ENCODE measurements at places on chromosomes 2 and 18.

DNA sequence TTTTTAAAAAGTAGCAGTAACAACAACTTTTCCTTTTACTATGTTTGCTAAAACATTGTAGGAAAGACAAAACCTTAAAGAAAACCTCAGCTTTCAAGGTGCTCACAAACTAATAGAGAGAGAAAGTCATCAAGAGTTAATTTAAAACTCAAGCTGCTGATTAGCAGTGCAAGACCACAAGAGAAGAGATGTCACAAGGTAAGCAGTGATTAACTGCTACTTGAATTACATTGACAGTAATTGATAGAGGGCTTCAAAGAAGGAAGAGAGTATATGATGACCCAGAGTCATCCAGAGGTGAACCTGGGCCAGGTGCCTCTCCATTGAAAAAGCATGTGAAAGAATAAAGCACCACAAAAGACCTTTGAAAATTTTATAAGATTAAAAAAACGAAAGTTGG, 939.6 kb upstream of the CNTNAP5 start:
- no peak for DNase-seq

- no peak for DNase-seq
Measured at GRCh38 chr18:55141318-55141717, 182.1 kb upstream of the CCDC68 start.

DNA sequence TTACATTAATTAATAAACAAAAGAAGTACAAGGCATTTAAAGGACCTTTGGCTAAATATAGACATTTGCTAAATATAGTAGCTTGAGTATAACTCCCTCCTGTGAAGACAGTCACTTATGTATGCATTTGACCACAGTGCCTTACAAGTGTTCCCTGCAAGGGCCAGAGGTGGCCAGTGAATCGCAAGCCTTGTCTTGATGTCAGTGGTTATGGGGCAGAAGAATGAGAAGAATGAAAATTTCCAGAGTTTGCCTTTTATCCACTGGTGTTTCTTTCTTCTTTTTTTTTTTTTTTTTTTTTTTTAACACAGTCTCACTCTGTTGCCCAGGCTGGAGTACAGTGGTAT, 1.8 kb downstream of the LRRFIP1 start:
- no peak for DNase-seq

DNA sequence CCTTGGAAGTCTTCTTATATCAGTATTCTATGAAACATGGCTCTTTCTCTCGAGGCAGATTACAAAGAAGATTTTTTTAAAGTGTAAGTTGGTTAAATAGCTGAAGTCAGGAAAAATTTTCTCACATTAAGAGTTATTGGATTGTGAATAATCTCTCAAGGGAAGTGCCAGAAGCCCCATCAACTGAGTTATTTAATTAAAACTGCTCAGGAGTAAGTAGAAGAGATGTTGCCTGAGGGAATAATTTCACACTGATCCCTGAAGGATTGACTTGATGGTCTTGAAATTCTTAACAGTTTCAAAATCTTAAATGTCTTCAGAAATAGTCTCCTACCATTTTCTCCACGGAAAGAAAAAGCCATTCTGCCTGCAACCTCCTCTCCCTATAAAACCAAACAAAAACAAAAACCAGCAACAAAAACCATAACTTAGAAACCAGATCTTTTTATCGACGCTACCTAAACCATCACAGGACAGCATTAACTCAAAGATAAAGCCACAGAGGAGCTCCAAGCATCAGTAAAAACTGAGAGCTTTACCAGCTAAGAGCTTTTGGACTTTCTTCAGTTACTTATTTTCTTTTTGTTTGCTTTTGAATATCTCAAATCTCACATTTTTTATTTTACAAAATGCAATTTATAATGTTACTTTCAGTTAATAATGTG, 12.9 kb downstream of the CD226 start:
- DNase-seq = no peak

DNA sequence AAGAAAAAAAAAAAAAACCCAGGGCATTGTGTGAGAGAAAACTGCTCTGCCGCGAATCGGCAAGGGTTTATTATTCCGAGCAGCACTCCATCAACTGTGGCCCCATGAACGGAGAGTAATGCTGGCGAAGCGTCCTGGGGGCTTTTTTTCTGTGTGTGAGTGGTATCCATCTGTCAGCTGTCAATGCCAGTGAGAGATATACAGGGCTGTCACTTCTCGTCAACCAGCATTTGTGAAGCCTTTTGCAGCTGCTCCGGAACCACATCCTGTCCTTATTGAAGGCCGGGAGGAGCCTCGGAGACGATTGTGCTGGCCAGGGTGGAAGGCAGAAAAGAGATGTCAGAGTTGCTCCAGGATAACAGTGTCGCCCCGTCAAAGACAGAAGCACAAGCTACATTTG, 356.9 kb upstream of the SMIM21 start:
- no peak for DNase-seq

DNA sequence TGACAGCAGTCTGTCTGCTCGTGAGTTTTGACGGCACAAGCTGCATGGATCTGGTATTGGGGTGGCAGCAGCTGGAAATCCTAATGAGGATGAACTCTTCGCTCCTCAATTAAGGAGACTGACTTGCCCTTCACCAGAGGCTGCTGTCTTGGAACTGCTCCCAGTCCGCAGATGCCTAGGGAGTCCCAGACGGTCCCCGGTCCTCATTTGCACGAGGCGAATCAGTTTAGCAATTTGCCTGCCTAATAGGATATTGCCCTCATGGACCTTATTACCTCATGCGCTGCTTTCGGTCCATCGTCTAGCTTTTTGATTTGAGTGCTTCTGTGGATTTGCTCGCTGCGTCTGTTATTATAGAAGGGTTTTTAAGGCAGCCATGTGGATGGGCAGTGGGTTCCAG, 40.6 kb downstream of the ASAP2 start:
- DNase-seq = no peak

GRCh38 chr18:76450452-76451395, 44.3 kb downstream of the ZNF516 start:
- DNase-seq = no peak

GRCh38 chr2:10140841-10141610, 18.5 kb downstream of the RRM2 start:
- no peak for DNase-seq

DNA sequence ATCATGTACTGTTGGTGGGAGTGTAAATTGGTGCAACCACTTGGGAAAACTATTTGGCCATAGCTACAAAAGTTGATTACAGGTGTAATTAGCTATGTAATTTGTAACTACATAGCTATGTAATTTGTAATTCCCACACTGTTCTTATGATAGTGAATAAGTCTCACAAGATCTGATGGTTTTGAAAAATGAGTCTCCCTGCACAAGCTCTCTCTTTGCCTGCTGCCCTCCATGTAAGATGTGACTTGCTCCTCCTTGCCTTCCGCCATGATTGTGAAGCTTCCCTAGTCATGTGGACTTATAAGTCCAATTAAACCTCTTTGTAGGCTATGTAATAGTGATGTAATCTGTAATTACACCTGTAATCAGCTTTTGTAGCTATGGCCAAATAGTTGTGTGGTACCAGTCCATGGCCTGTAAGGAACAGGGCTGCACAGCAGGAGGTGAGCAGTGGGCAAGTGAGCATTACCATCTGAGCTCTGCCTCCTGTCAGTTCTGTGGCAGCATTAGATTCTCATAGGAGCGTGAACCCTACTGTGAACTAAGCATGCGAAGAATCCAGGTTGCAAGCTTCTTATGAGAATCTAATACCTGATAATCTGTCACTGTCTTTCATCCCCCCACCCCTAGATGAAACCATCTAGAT, 133.7 kb upstream of the COPS8 start:
- DNase-seq = no peak

DNA sequence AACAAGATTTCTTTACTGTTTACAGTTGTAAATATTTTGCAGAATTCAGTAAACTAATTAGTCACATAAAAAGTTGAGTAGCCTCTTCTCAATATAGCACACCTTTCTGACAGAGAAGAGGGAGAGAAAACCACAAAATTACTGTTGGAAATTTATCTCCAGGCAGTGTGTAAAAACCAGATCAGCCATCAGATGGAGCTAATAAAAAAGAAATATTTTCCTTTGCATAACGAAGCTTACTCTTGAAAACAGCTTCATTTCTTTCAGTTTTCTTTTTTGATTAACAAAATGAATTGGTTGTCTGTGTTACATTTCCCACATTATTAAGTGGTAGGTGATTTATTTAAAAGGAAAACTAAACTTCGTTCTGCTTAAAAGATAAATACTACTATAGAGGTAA, 259.3 kb upstream of the KCNJ3 start:
- no peak for DNase-seq

- DNase-seq = no peak
Measured at GRCh38 chr18:12231040-12231882, 22.9 kb upstream of the CIDEA start.

- no peak for DNase-seq
Measured at GRCh38 chr2:144642131-144642530, 122.2 kb upstream of the ZEB2 start.

- DNase-seq = no peak
Measured at GRCh38 chr2:44548221-44549098, 186.7 kb downstream of the CAMKMT start.

GRCh38 chr2:182367401-182367800, 59.4 kb downstream of the PDE1A start:
- DNase-seq = no peak

DNA sequence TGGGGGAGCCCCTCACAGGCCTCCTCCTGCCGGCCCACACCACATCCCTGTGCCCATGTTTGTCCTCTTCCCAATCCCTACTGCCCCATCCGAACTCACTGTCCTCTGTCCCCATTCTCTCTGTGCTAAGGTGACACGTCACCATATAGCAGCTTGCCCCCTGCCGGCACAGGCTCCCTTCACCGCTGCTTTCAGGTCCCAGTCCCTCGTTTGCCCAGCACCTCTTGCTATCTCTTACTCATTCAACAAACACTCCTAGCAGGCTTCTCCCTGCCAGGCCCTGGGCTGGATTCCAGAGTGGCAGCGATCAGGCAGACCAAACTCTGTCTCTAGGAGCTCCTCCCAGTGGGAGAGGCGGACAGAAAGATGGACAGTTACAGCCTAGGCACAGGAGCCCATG, 74.3 kb downstream of the TFCP2L1 start:
- DNase-seq = no peak

DNA sequence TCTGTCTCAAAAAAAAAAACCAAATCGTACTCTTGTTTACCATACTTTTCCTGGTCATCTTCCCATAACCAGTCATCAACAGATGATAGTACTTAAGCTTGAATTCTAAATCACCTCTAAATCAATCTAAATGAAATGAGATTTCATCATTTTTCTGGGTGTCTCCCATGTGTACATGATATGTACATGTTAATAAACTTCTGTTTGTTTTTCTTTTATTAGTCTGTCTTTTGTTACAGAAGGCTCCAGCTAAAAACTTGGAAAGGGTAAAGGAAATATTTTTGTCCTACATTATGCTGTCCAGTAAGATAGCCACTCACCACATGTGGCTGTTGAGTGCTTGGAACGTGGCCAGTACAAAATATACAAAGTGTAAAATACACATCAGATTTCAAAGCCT, 78.7 kb upstream of the MSH6 start:
- no peak for DNase-seq

GRCh38 chr18:46856973-46857372, 60.3 kb downstream of the PIAS2 start:
- DNase-seq = no peak

GRCh38 chr2:181367411-181367810, 89.8 kb upstream of the ITGA4 start:
- no peak for DNase-seq

- no peak for DNase-seq
Measured at GRCh38 chr18:46220116-46220515, 115.9 kb downstream of the HAUS1 start.

DNA sequence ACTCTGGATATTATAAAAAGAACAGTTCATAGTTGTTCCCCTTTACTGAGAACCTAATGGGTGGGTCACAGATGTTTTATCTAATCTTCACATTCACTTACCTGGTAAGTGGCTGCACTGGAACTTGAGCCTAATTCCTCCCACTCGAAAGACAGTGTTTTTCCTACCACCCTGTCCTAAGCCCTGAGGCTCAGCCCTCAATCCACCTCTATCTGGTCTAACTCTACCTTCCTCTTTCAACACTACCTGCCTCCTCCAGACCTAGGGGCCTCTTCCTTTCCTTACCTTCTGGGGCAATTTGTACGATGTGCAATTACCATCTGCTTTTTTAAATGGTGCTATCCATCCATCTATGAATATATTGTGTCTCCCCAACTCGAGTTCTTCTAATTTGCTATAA, 9.7 kb upstream of the KIF3C start:
- DNase-seq = no peak

DNA sequence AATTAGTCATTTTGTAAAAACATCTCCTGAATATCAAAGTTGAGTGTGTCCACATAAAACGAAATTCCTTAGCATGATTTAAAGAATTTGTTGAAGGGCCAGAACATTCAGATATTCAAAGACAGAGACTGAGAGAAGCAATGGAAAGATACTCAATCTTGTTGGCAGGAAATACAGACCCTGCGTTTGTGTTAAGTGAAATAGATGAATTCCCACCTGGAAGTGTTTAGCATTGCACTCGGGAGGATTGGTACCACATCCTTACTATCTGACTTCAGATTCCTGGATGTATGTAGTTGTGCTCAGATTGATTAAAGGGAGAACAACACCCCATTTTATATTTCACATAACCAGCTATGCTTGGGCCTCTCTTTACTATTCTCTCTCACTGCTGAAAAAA, 9.7 kb upstream of the ARL5A start:
- DNase-seq = no peak

DNA sequence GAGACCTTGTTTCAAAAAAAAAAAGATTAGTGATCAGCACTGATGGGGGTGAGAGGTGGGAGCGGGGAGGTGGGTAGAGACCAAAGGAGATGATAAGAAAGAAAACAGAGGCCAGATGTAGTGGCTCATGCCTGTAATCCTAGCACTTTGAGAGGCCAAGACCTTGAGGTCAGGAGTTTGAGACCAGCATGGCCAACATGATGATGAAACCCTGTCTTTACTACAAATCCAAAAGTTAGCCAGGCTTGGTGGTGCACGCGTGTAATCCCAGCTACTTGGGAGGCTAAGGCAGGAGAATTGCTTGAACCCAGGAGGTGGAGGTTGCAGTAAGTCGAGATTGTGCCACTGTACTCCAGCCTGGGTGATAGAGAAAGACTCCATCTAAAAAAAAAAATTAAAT, 9.5 kb upstream of the SLC35F6 start:
- DNase-seq = no peak

GRCh38 chr2:64938607-64939285, 50.5 kb upstream of the SLC1A4 start:
- DNase-seq = no peak

All from CD4-positive, alpha-beta T cell treated with Interleukin-15 for 1 hour (primary cell).